ENCODE measurements at places on chromosomes 3 and 15.

- no peak overlapping the region for H3K27ac ChIP-seq
- H3K36me3 ChIP-seq, result no peaks in the 10 kb centered on the region
- H3K4me3 ChIP-seq, result no peak overlapping the region
These were observed 62.8 kb upstream of the ADCY5 start for GRCh38 chr3:123511726-123512125.

- H3K27me3 ChIP-seq, result no peaks in the 10 kb centered on the region
- no peaks in the 10 kb centered on the region for H3K4me1 ChIP-seq
- no peak overlapping the region for H3K4me3 ChIP-seq
- H3K27ac ChIP-seq, result no peak overlapping the region
- H3K36me3 ChIP-seq, result no peaks in the 10 kb centered on the region
- DNase-seq, result no peak
These were observed 36.8 kb upstream of the TIPARP start for GRCh38 chr3:156637480-156638022.

DNA sequence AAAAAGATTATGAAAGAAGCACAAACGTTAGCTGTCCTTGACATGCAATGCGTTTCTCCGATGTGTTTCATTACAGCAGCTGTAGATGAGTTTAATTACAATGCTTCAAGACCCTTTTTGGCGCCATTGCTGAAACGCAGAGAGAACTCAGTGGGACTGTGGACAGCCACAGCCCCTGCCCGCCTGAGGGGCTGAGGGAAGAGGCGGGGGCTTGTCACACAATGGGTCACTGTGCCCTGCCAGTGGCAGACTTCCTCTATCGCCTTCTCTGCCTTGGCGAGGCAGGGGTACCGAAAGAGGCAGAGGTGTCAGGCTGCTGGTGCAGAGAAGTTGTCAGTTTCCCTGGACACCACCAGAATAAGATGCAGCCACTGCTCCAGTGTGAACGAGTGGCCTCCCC, 252.0 kb downstream of the NR2F2 start:
- no peak overlapping the region for H3K4me3 ChIP-seq
- H3K4me1 ChIP-seq, result no peaks in the 10 kb centered on the region
- no peaks in the 10 kb centered on the region for H3K36me3 ChIP-seq
- no peak for DNase-seq
- no peaks in the 10 kb centered on the region for H3K27me3 ChIP-seq

- no peaks in the 10 kb centered on the region for H3K4me1 ChIP-seq
- H3K4me3 ChIP-seq, result no peak overlapping the region
- peaks cover 2% of the 10 kb centered on the region for H3K27me3 ChIP-seq
- DNase-seq, result no peak
- no peak overlapping the region for H3K27ac ChIP-seq
These were observed 4.2 kb upstream of the PLOD2 start for GRCh38 chr3:146164971-146165769.

GRCh38 chr3:48684480-48685143, 1.1 kb downstream of the NCKIPSD start:
- H3K27ac ChIP-seq, result no peak overlapping the region
- no peaks in the 10 kb centered on the region for H3K27me3 ChIP-seq
- no peaks in the 10 kb centered on the region for H3K36me3 ChIP-seq
- peaks cover 4% of the 10 kb centered on the region for H3K4me1 ChIP-seq
- H3K4me3 ChIP-seq, result peak overlapping the region; percentile 3
- DNase-seq, result no peak

GRCh38 chr3:12815719-12816118, 19.2 kb downstream of the CAND2 start:
- H3K36me3 ChIP-seq, result no peaks in the 10 kb centered on the region
- H3K4me1 ChIP-seq, result peaks cover 1% of the 10 kb centered on the region
- no peak overlapping the region for H3K4me3 ChIP-seq
- H3K27me3 ChIP-seq, result no peaks in the 10 kb centered on the region

- no peaks in the 10 kb centered on the region for H3K4me1 ChIP-seq
- no peak for DNase-seq
- H3K36me3 ChIP-seq, result peaks cover 24% of the 10 kb centered on the region
- H3K27me3 ChIP-seq, result no peaks in the 10 kb centered on the region
These were observed 19.9 kb upstream of the ALPK3 start for GRCh38 chr15:84797212-84797611.

DNA sequence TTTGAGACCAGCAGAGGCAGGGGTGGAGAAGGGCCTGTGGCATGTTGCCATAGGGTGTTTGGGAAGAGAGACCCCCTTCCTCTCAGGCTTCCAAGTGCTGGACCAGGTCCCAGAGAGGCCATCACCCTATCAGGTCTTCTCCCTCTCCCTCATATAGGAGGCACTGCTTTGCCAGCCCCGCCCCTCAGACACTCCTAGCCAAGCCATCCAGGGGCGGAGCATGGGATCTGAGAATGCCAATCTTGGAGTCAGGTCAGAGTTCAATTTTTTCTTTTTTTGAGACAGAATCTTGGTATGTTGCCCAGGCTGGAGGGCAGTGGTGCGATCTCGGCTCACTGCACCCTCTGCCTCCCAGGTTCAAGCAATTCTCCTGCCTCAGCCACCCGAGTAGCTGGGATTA, 32.7 kb downstream of the CRABP1 start:
- no peaks in the 10 kb centered on the region for H3K36me3 ChIP-seq
- no peaks in the 10 kb centered on the region for H3K4me1 ChIP-seq
- DNase-seq, result no peak
- H3K4me3 ChIP-seq, result no peak overlapping the region
- no peaks in the 10 kb centered on the region for H3K27me3 ChIP-seq

GRCh38 chr15:97866959-97867358, 93.5 kb upstream of the ARRDC4 start:
- no peaks in the 10 kb centered on the region for H3K36me3 ChIP-seq
- no peaks in the 10 kb centered on the region for H3K27me3 ChIP-seq
- H3K4me3 ChIP-seq, result no peak overlapping the region
- no peaks in the 10 kb centered on the region for H3K4me1 ChIP-seq

- no peaks in the 10 kb centered on the region for H3K27me3 ChIP-seq
- no peaks in the 10 kb centered on the region for H3K4me1 ChIP-seq
- H3K36me3 ChIP-seq, result no peaks in the 10 kb centered on the region
- no peak for DNase-seq
- H3K4me3 ChIP-seq, result no peak overlapping the region
- H3K27ac ChIP-seq, result no peak overlapping the region
These were observed 84.9 kb downstream of the EPHB1 start for GRCh38 chr3:134879990-134880389.

DNA sequence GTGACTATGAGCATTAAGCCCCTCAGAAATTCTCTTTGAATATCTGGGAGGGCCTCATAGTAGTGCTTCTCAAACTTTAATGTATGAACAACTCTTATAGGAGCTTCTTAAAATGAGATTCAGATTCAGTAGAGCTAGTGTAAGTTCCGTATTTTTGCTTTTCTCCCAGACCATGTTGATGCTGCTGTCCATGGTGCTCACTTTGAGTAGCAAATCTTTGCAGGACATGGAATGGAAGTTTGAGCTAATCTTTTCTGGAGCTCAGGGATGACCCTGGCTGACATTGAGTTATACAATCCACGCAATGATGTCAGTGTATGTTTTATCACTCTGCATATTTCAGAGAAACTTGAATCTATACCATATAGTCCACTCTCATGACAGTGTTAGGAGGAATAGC, 134.2 kb downstream of the OTOL1 start:
- H3K36me3 ChIP-seq, result no peaks in the 10 kb centered on the region
- H3K27me3 ChIP-seq, result no peaks in the 10 kb centered on the region
- no peak overlapping the region for H3K4me3 ChIP-seq
- DNase-seq, result no peak

GRCh38 chr3:24363242-24363641, 131.4 kb downstream of the THRB start:
- no peaks in the 10 kb centered on the region for H3K4me1 ChIP-seq
- DNase-seq, result no peak
- no peaks in the 10 kb centered on the region for H3K27me3 ChIP-seq
- H3K27ac ChIP-seq, result no peak overlapping the region

- no peak for DNase-seq
- H3K4me1 ChIP-seq, result peaks cover 20% of the 10 kb centered on the region
- peaks cover 9% of the 10 kb centered on the region for H3K27me3 ChIP-seq
- H3K4me3 ChIP-seq, result peak overlapping the region; percentile 89
- H3K36me3 ChIP-seq, result no peaks in the 10 kb centered on the region
- no peak overlapping the region for H3K27ac ChIP-seq
These were observed 747 bp downstream of the SORD start for GRCh38 chr15:45023659-45024225.

DNA sequence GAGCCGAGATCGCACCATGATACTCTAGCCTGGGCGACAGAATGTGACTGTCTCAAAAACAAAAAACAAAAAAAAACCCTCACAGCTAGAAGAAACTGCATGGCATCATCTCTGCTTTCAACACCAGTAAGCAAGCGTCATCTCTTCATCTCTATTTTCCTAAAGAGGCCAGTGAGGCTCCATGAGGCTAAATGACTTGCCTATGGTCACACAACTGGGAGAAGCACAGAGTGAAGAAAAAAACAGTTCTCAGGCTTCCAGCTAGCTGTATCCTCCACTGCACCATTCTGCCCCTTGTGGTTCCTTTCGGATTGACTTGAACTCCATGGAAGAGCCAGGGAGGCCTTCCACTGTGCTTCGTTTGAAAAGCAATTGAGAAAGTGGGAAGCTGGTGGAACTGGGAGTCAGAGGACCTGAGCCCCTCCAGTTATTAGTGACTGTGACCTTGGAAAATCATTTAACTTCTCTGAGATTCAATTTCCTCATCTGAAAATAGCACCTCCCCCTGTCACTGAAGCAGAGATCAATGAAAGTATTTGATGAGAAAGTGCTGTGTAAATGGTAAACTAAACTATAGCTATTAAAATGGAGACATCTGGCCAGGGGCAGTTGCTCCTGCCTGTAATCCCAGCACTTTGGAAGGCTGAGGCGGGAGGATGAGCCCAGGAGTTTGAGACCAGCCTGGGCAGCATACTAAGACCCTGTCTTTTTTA, 32.1 kb upstream of the DENND4A start:
- peaks cover 32% of the 10 kb centered on the region for H3K4me1 ChIP-seq
- H3K36me3 ChIP-seq, result no peaks in the 10 kb centered on the region
- H3K4me3 ChIP-seq, result no peak overlapping the region

DNA sequence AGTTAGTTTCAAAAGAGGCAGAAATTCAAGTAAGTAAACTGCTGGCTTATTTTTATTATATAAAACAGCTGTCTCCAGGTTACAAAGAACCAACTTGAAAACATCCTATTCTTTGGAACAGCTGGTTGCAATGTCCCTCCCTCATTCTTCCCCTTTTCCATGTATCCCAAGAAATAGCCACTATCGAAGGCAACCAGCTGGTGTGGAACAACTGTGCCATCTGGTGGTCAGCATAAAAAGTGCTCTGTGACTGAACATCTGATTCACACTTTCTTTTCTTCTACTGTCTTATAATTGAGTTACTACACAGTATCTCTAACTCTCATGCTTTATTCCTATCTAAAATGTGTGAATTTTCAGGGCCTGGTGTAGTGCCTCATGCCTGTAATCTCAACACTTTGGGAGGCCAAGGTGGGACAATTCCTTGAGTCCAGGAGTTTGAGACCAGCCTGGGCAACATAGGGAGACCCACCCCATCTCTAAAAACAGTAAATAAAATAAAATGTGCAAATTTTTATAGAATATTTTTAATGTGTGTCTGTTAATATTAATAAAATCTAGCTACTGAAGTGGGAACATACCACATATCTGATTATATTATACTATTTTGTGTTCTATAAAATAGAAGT, 9.6 kb downstream of the OSBPL11 start:
- H3K36me3 ChIP-seq, result peaks cover 3% of the 10 kb centered on the region
- no peak overlapping the region for H3K4me3 ChIP-seq
- no peaks in the 10 kb centered on the region for H3K27me3 ChIP-seq
- H3K4me1 ChIP-seq, result peaks cover 4% of the 10 kb centered on the region
- H3K27ac ChIP-seq, result no peak overlapping the region
- DNase-seq, result peak; percentile 18

DNA sequence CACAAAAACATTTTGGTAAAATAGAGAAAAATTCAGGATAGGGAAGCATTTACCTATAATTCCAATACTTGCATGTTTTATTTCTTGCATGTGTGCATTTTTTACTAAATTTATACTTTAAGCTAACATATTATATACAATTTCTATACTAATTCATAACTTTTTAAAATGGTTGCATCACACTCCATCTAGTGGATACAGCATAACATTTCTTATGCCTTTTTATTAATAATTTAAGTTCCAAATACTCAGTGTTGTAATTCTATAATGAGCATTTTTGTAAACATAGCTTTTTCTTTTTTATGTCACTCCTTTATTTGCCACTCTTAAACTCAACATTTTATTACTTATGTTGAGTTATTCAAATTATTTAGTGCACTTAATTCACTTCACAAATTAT, 477.7 kb downstream of the ZBBX start:
- DNase-seq, result no peak
- H3K36me3 ChIP-seq, result no peaks in the 10 kb centered on the region
- no peaks in the 10 kb centered on the region for H3K4me1 ChIP-seq
- H3K4me3 ChIP-seq, result no peak overlapping the region
- no peaks in the 10 kb centered on the region for H3K27me3 ChIP-seq

DNA sequence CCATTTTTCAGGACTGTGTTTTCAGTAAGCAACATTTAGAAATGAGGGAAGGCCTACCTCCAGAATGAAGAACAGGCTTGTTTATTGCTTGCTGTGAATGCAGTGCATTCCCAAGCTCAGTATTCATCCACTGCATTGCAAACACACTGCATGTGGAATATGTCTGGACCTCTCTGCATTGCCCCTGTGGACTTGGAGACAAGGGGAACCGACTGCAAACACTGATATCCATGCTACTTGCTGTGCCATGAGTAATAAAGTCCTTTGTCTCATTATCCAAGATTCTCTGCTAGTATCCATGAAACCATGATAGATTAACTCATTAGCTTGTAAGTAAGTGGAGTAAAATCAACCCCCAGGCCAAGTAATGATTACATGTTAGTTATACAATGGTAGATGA, 301.2 kb upstream of the NR2E3 start:
- H3K36me3 ChIP-seq, result no peaks in the 10 kb centered on the region
- no peak overlapping the region for H3K4me3 ChIP-seq
- H3K27me3 ChIP-seq, result no peaks in the 10 kb centered on the region
- no peaks in the 10 kb centered on the region for H3K4me1 ChIP-seq
- DNase-seq, result no peak
- H3K27ac ChIP-seq, result no peak overlapping the region

GRCh38 chr15:81151389-81151788, 17.3 kb downstream of the CFAP161 start:
- no peaks in the 10 kb centered on the region for H3K27me3 ChIP-seq
- no peak overlapping the region for H3K4me3 ChIP-seq
- H3K36me3 ChIP-seq, result no peaks in the 10 kb centered on the region
- no peak for DNase-seq
- H3K4me1 ChIP-seq, result no peaks in the 10 kb centered on the region

DNA sequence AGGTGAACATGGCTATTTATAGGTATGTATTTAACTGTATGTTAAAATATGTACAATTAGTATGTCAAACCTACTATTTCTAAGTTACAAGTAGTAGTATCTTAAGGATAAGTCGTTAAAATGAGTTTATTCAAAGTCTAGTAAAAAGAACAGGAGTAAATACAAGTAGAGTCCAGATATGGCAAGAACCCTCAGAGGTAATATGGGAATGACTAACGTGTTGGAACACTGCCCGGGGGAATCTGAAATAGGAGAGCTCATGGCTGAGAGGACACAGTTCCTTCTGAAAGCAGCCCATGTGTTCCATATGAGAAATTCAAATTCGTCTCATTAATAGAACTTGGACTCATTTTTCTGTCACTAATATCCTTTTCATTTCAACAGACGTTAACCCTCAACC, 158.8 kb downstream of the CLSTN2 start:
- no peak overlapping the region for H3K4me3 ChIP-seq
- DNase-seq, result no peak
- H3K27ac ChIP-seq, result no peak overlapping the region
- H3K36me3 ChIP-seq, result no peaks in the 10 kb centered on the region
- H3K4me1 ChIP-seq, result no peaks in the 10 kb centered on the region
- H3K27me3 ChIP-seq, result peaks cover 5% of the 10 kb centered on the region

GRCh38 chr3:136546720-136547119, 205.5 kb downstream of the STAG1 start:
- H3K36me3 ChIP-seq, result no peaks in the 10 kb centered on the region
- no peaks in the 10 kb centered on the region for H3K4me1 ChIP-seq
- no peak for DNase-seq
- H3K27ac ChIP-seq, result no peak overlapping the region
- no peaks in the 10 kb centered on the region for H3K27me3 ChIP-seq
